ENCODE measurements at places on chromosomes 2 and 18. TPM values are rescaled to one million over a fixed set of nuclear protein-coding genes. Genes with fewer than 3 reads are reported as not detected.

The SERPINB4 gene
- polyA plus RNA-seq: not detected

The NOSTRIN gene
- not detected for polyA plus RNA-seq

The POTEJ gene
- polyA plus RNA-seq: not detected

The LYG2 gene
- not detected for polyA plus RNA-seq

The CPS1 gene
- not detected for polyA plus RNA-seq

The NAT8 gene
- polyA plus RNA-seq: not detected

The CCDC148 gene
- polyA plus RNA-seq: not detected

The FSHR gene
- not detected for polyA plus RNA-seq

The ARHGAP28 gene
- polyA plus RNA-seq: not detected

The SLC4A5 gene
- 1.2 TPM for polyA plus RNA-seq

The SCG2 gene
- polyA plus RNA-seq: not detected

The ASIC4 gene
- polyA plus RNA-seq: not detected

The CFAP65 gene
- not detected for polyA plus RNA-seq

The LINC00305 gene
- polyA plus RNA-seq: not detected

The ADCYAP1 gene
- polyA plus RNA-seq: not detected

The ARID5A gene
- polyA plus RNA-seq: 62.3 TPM

The CRYGD gene
- polyA plus RNA-seq: not detected

The BCL11A gene
- polyA plus RNA-seq: 189 TPM

The HOXD3 gene
- not detected for polyA plus RNA-seq

The UGT1A4 gene
- not detected for polyA plus RNA-seq

The SP100 gene
- 288 TPM for polyA plus RNA-seq

The ROCK2 gene
- polyA plus RNA-seq: 13.3 TPM

The STON1 gene
- polyA plus RNA-seq: 0.06 TPM

The FBXO48 gene
- 0.44 TPM for polyA plus RNA-seq

The ZNF385B gene
- polyA plus RNA-seq: not detected

The SERPINB3 gene
- not detected for polyA plus RNA-seq

The HSBP1L1 gene
- 10.9 TPM for polyA plus RNA-seq

The CTAGE1 gene
- not detected for polyA plus RNA-seq

The TNFRSF11A gene
- not detected for polyA plus RNA-seq

The UGP2 gene
- 79.8 TPM for polyA plus RNA-seq

The TMEFF2 gene
- polyA plus RNA-seq: not detected

The COL3A1 gene
- not detected for polyA plus RNA-seq
